ENCODE measurements at places on chromosomes 5 and 9.

DNA sequence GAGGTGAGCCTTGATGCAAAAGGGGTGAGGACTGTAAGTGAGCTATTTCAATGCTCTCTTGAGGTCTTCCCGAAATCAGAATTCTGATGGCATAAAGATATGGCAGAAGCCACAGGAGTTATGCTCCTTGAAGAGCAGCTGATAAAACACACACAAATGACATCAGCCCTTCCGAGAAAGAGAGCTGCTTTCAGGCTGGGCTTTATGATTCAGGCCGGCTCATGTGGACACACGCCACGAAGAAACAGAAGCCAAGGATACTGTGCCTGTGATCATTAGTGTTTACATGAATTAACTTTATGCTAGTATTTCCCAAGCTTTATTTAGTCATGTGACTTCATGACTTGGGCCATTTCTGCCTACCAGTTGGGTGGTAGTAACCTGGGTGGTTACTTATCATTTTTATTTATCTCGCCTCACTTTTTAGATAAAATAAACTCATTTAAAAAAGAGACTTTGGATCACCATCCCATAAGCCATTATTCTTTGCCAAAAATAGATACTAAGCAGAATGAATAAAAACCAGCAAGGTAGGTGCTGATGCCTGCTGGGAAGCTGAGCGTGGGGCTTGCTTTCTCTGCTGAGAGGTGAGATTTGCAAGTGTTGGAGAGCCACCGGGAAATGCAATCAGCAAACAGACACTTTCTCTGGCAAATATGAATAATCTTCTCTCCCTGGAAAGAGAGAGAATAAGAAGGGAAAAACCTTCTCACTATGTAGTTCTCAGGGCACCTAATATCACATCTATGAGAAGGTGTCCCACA, 73.0 kb upstream of the SLC25A51 start:
- no peak for DNase-seq

GRCh38 chr5:172170251-172170701, 17.7 kb downstream of the STK10 start:
- no peak for DNase-seq

DNA sequence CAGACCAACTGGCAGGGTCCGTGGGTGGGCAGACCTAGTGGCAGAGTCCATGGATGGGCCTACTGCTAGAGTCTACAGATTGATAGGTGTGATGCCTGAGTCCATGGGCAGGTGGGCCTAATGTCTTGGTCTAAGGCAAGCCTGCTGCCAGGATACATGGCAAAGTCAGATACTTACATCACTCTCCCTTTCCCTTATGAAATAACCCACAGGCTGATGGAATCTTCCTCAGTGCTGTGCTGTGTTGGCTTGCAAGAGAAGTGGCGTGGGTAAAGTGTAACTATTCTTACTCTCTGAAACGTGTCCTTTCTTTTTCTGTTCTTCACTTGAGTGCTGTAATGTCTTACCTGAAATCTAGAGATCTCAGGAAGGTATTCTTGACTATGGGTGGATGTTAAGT, 67.3 kb upstream of the ADRB2 start:
- no peak for DNase-seq

DNA sequence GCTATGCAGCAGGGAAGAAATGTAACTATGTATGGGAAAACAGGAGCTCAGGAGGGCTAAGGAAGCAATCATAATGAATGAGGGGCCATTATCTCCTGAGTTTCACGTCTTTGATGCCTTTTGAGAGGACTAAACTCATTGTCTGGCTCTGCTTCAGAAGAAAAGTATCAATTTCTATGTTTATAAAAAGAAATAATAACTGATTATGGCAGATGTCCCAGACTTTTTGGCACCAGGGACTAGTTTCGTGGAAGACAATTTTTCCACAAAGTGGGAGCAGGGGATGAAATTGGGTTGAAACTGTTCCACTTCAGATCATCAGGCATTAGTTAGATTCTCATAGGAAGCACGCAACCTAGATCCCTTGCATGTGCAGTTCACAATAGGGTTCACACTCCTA, 8.7 kb upstream of the IL7R start:
- no peak for DNase-seq

GRCh38 chr9:108396193-108396592, 459.6 kb downstream of the ACTL7B start:
- DNase-seq: no peak

DNA sequence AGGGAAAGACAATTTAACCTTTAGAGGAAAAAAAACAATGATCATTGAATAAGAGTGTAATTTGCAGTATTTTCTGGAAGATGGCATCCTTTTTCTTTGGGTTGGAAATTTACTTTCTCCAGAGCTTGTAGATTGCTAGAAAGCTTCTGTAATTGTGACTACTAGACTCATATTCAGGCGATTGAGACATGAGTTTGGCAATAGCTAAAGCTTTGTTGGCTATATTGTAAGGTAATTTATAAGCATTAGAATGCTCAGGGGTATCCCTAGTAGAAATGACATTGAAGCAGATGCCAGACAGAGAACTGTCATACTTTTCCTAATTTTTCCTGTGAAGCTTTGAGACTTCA, 115.3 kb downstream of the UNC13B start:
- DNase-seq: no peak

DNA sequence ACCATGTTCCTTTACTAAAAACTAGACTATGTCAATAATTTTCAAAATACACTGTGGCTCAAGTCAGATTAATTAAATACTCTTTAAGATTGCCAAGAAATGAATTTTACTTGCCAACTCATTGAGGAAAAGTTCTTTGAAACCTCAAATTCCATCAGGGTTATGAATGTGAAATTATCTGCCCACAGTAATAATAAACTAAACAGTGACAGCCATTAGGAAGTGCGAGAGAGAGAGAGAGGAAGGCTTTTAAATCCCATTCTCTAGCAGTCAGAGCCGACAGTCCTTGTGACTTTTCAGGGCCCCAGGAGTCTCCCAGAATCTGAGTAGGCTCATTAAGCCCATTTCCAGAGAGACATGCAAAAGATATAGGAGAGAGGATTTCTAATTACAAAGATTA, 236.1 kb downstream of the MARCHF11 start:
- no peak for DNase-seq
